Spinal cord (tissue), 10 donors: ENCODE measurements at places on chromosomes 4 and X.
A peak's percentile ranks its signal among the peaks of the same experiment; 100 is the strongest.

DNA sequence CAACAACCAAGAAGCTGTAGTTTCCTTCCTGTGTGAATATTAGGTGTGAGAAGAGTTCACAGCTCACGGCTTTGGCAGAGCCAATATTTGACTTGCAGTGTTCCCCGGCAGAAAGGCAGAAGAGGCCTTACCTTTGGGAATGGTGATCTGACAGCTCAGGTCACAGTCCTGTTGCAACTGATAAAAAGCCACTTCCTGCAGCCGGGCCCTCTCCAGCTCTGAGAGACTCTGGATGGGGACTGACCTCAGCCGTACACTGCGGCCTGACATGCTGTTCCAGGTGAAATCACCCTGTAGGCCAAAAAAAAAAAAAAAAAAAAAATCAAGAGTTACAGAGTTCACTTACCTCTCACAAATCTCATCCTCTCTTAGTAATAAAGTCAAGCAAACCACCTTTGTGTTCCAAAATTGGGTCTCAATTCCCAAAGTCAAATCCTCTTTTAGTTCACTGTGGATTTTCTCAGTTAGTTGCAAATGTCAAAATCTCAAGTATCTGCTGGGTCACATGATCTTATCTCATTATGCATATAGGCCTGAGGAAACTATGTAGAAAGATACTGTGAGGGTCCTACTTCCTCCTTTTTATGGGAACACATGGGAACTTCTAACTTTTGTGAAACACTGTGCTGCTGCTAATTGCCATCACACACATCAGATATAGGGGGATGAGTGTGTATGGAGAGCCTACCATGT, 38.6 kb upstream of the AMELX start:
- no peak overlapping the region for H3K27ac ChIP-seq
- no peaks in the 10 kb centered on the region for H3K36me3 ChIP-seq
- no peak for DNase-seq
- no peaks in the 10 kb centered on the region for H3K27me3 ChIP-seq

- no peak overlapping the region for H3K27ac ChIP-seq
- H3K36me3 ChIP-seq, result no peaks in the 10 kb centered on the region
- peaks cover 12% of the 10 kb centered on the region for H3K27me3 ChIP-seq
- no peaks in the 10 kb centered on the region for H3K4me1 ChIP-seq
- DNase-seq, result peak; percentile 18
- no peak overlapping the region for H3K4me3 ChIP-seq
Observed at GRCh38 chrX:39427492-39427891, 626.2 kb downstream of the MID1IP1 start.

GRCh38 chrX:114361076-114361725, 222.7 kb upstream of the HTR2C start:
- H3K27ac ChIP-seq, result no peak overlapping the region
- peaks cover 2% of the 10 kb centered on the region for H3K27me3 ChIP-seq
- no peaks in the 10 kb centered on the region for H3K4me1 ChIP-seq
- no peaks in the 10 kb centered on the region for H3K36me3 ChIP-seq
- no peak for DNase-seq

DNA sequence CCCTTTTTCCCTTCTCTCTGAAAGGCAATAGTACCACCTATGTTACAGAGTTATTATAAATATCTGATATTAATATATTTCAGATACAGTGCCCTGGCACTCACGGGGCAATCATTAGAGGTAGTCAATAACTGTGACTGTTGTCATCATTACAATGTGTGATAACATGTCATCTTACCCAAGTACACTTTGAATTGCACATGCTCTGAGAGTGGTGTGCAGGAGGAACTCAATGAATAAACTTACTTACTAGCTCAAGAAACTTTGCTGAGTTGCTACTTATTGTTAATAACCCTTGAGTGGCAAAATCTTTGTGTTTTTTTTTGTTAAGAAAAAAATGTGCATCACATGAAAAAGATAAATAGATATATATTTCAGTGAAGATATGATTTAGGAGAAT, 275.1 kb upstream of the RASGEF1B start:
- no peaks in the 10 kb centered on the region for H3K36me3 ChIP-seq
- H3K4me1 ChIP-seq, result no peaks in the 10 kb centered on the region
- no peak for DNase-seq
- H3K4me3 ChIP-seq, result no peak overlapping the region
- H3K27ac ChIP-seq, result no peak overlapping the region

GRCh38 chr4:77187322-77187721, 30.3 kb downstream of the CCNG2 start:
- H3K27me3 ChIP-seq, result no peaks in the 10 kb centered on the region
- H3K27ac ChIP-seq, result no peak overlapping the region
- H3K36me3 ChIP-seq, result no peaks in the 10 kb centered on the region
- no peak overlapping the region for H3K4me3 ChIP-seq

DNA sequence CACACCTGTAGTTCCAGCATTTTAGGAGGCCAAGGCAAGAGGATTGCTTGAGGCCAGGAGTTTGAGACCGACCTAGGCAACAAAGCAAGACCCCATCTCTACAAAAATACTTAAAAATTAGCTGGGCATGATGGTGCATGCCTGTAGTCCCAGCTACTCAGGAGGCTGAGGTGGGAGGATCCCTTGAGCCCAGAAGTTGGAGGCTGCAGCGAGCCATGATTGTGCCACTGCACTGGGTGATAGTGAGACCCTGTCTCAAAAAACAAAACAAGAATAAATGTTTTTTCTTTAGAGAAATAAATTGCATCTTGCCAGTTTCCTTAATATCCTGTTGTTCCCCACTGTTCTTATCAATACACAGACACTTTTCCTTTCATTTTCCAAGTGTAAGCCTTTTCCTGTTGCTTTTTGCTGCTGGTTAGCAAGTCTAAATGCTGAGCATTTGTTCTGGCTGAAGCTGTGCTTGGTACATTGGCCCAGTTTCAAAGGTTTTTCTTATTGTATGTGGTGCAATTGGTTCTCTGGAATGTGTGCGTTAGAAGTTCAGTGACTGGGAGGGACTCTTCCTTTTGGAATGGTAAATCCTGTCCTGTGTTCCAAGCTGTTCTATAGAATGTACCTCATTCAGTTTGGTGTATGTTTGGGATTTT, 98.2 kb downstream of the AFF1 start:
- H3K4me1 ChIP-seq, result peaks cover 25% of the 10 kb centered on the region
- no peaks in the 10 kb centered on the region for H3K27me3 ChIP-seq
- no peak overlapping the region for H3K4me3 ChIP-seq
- peak overlapping the region; percentile 50 for H3K27ac ChIP-seq
- no peaks in the 10 kb centered on the region for H3K36me3 ChIP-seq

DNA sequence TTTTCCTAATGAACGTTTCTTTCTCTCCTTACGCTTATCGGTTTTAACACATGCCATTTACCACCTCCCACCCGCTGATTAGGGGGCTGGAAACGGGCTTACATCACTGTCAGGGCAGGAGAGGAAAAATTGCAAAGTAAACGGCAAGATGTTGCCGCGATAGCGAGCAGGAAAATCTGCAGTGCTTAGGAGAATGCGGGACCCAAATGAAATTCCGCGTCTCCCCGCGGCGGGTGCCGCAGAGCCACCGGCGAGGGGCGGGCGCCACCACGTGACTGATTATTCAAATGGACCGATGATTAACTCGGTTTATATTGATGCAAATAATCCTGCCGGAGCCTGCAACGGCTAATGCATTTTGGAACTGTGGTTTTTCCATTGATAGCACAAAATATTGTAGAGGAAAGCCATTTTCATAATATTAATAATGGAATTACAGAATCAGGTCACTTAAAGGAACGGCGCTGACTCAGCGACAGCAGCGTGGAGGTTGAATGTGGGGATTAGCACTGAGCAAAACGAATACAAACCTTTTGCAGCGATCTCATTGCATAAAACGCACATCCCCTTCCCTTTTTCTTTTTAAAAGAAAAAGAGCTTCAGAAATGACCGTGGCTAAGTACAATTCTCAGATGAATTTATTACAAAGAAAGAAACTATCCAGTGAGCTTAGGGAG, 224.2 kb downstream of the STIM2 start:
- H3K27ac ChIP-seq, result no peak overlapping the region
- H3K36me3 ChIP-seq, result no peaks in the 10 kb centered on the region
- DNase-seq, result peak; percentile 58

DNA sequence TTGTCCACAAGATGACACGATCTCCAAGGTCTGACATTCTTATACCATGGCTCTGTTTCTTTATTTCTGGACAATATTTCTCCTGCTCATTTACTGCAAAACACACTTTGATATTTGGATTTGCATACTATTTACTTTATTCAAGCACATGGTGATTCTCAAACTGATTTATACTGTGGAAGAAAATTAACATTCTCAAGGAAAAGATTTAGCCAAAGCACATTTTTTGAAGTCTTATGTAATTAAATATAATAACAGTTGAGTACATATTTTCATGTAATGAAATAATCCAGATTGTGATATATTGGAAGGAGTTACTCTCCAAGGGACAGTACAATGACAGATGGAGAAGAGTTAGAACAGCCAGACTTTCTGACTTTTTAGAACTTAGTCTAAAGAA, 155.8 kb upstream of the CT83 start:
- no peak for DNase-seq
- no peak overlapping the region for H3K27ac ChIP-seq
- no peaks in the 10 kb centered on the region for H3K4me1 ChIP-seq
- no peaks in the 10 kb centered on the region for H3K36me3 ChIP-seq
- H3K27me3 ChIP-seq, result no peaks in the 10 kb centered on the region
- H3K4me3 ChIP-seq, result no peak overlapping the region

DNA sequence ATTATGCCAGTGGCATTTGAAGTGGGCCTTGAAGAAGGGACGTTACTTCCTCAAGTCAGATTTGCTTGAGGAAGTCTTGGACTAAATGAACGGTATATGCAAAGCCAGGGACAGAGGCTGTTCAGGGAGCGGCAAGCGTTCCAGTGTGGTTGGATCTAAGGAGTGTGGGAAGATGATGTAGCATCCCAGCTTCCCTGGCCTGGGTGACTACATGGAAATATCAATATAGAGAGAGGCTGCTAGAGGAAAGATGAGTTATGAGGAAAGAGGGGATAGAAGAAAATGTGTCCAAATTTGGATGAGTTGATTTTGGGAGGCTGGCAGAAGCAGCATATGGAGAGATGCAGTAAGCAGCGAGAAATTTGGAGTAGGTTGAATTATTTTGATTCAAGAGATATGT, 432.5 kb upstream of the TENM3 start:
- no peaks in the 10 kb centered on the region for H3K27me3 ChIP-seq
- H3K4me3 ChIP-seq, result no peak overlapping the region
- H3K36me3 ChIP-seq, result no peaks in the 10 kb centered on the region
- peaks cover 3% of the 10 kb centered on the region for H3K4me1 ChIP-seq

GRCh38 chrX:22526339-22526738, 253.6 kb downstream of the CBLL2 start:
- no peak for DNase-seq
- H3K27me3 ChIP-seq, result peaks cover 1% of the 10 kb centered on the region
- no peak overlapping the region for H3K27ac ChIP-seq

DNA sequence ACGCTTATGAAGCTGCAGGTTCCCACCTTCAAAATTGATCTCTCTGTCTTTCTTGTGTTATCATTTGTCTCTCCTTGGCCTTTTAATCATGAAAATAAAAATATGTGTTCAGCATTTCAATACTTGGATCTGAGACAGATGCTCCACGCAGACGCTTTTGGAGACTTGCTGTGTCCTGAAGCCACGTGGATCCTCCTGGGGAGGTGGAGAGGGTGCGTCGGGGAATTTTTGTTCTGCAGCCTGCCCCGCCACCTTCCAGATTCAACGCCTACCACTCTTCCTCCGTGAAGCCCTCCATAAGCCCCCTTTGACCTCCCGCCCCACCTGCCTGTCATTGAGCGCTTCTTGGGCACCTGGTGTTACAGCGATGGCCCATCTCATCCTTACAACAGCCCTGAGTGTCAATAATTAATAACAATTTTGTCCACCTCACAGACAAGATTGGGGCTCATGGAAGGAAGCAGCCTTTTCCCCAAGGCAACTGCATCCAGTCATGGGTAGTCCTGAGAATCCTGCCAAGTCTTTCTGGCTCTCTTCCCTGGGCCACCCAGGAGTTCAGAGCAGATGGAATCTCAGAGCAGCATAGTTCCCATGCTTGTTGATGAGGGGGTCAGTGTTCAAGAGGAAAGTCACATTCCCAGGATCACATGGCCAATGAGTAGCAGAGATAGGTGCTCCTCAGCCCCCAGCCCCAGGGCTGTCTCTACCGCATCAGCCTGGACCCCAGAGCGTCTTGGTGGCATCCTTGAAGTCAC, 172.6 kb upstream of the PSAPL1 start:
- H3K36me3 ChIP-seq, result no peaks in the 10 kb centered on the region
- no peak overlapping the region for H3K4me3 ChIP-seq
- no peak overlapping the region for H3K27ac ChIP-seq
- H3K4me1 ChIP-seq, result peaks cover 12% of the 10 kb centered on the region

GRCh38 chrX:31464306-31464915, 392.6 kb upstream of the FTHL17 start:
- H3K36me3 ChIP-seq, result no peaks in the 10 kb centered on the region
- no peaks in the 10 kb centered on the region for H3K27me3 ChIP-seq
- peak; percentile 6 for DNase-seq
- H3K4me3 ChIP-seq, result no peak overlapping the region

- no peak overlapping the region for H3K27ac ChIP-seq
- DNase-seq, result no peak
- no peaks in the 10 kb centered on the region for H3K36me3 ChIP-seq
- no peaks in the 10 kb centered on the region for H3K4me1 ChIP-seq
- no peaks in the 10 kb centered on the region for H3K27me3 ChIP-seq
Observed at GRCh38 chrX:23662853-23663252, 4.4 kb upstream of the PRDX4 start.

DNA sequence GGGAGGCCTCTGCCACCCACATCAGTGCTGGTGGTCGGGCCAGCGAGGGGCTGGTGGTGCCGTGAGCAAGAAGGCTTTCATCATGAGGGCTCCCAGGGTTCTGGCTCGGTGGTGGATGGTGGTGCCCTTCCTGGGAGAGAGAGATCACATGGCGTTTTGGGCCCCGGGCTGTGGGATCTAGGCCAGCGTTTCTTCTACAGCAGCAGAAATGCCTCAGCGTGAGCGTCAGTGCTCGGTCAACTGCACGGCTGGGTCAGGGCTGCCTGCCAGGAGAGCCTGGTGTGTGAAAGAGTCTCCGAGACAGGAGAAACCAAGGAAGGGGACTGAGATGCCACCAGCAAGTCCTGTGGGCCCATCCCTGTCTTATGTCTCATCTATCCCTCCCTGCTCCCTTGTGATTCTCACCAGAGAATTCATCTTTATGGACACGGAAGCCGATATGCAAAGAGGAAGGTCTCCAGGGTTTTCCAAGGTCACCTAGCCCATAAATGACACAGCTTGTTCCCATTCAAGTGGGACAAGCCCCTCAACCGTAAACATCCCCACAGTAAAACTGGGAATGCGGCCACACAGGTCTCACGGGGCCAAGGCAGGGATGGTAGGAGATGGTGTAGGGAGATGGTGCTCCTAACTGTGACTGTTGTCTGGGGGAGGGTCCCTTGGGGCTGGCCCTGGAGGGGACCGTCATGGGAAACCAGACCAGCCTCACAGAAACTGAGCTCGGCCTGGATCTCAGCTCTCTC, 99.2 kb downstream of the SORCS2 start:
- no peak overlapping the region for H3K27ac ChIP-seq
- H3K4me3 ChIP-seq, result no peak overlapping the region
- H3K27me3 ChIP-seq, result peaks cover 12% of the 10 kb centered on the region
- H3K36me3 ChIP-seq, result no peaks in the 10 kb centered on the region

- H3K4me1 ChIP-seq, result no peaks in the 10 kb centered on the region
- H3K27ac ChIP-seq, result no peak overlapping the region
- H3K4me3 ChIP-seq, result no peak overlapping the region
- no peaks in the 10 kb centered on the region for H3K36me3 ChIP-seq
- H3K27me3 ChIP-seq, result no peaks in the 10 kb centered on the region
Observed at GRCh38 chr4:16658183-16658582, 240.3 kb downstream of the LDB2 start.

- H3K4me1 ChIP-seq, result no peaks in the 10 kb centered on the region
- DNase-seq, result no peak
- no peak overlapping the region for H3K4me3 ChIP-seq
- H3K27me3 ChIP-seq, result peaks cover 4% of the 10 kb centered on the region
Observed at GRCh38 chrX:107691024-107691448, 62.7 kb downstream of the PRPS1 start.
